NCI-H774 (cell line): ENCODE measurements at places on chromosomes 12 and 14.

DNA sequence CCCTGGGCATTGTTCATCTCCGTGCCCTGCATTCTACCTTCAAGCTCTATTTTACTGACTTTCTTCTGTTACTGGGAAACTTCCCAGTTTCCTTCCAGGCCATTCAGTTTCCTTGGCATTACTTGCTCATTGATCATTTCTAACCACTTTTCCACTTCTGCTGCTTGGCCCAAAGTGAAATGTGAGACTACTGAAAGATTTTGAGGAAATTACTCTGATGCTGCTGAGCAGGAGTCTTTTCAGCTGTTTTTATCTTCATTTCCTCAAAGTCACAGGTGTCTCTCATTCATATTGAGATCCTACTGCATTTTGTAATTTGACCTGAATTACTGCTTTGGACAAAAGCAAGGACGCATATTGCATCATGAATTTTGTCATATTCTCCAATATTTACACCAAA lies 26.4 kb upstream of the DBX2 start:
- no peak for DNase-seq

GRCh38 chr12:49787672-49788071 lies 40.5 kb downstream of the NCKAP5L start:
- no peak for DNase-seq

DNA sequence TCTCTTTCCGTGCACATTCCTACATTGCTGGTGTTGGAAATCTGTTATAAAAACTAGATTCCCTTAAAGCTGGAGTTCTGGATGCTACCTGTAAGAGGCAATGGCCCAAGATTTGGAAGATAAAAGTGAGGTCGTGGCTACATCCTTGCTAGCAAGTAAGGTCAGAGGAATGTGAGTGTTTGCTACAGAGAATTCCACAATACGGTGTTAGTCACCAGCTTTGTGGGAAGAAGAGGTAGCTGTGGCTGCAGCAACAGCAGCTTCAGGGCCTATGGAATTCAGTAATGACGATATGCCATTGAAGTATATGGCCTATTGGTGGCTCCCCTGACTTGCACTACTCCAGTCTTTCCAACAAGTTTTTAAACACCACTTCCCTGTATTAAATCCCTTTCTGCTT lies 227.7 kb upstream of the TMEM260 start:
- DNase-seq: no peak

DNA sequence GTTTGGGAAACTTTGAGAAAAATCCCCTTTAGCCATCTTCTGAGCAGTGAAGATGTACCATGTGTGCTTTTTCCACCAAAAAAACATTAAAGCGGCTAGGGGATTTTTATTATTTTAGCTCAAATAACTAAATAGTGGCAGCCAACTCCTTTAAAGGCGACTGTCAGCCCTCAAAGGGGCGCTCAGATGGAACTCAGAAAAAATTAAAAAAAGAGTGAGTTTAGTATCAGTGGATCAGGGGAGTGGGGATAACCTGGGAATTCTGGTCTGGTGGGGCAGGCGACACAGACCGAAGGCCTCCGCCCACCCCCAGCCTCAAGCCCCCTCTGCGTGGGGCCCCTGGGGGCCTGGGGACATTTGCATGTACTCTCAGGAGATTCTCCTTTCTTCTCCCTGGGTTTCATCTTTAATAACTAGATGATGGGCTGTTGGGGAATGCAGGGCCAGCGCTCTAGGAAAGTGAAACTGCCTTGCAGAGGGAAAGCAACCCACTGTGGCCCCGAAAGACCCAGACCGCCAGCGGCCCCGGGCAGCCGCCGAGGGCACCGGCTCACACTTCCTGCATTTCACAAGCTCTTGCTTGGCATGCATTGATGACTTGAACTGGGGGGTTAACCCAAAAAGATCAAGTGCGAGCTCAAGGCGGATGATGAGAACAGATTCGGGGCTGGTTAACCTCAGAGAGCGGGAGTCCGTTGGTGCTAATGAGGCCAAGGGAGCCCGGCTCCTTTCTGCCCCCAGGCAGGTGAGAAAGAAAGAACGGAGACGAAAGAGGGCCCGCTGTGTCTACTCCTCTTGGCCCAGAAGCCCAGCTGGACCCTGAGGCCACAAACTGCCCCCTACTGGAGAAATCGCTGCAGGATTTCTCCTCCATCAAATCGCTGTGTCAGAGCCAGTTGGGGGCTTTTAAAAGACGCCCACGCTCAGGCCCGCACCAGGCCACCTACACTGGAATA lies 7.3 kb upstream of the BATF start:
- DNase-seq: no peak

DNA sequence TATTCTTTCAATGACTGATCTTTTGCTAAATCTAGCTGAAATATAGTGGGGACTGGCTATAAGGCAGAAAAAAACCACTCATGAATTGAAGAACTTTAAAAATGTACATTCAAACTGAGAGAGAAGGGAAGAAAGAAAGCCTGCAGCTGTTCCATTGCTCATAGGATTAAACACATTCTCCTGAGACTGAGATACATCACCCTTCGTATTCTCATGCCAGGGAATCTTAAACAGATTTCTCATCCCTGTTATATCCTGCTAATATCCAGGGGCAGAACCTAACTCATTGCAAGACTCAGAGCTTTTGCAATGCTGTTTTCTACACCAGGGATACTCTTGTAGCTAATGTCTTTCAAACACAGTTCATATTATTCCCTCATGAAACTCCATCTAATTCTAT lies 67.2 kb upstream of the ACSS3 start:
- no peak for DNase-seq

DNA sequence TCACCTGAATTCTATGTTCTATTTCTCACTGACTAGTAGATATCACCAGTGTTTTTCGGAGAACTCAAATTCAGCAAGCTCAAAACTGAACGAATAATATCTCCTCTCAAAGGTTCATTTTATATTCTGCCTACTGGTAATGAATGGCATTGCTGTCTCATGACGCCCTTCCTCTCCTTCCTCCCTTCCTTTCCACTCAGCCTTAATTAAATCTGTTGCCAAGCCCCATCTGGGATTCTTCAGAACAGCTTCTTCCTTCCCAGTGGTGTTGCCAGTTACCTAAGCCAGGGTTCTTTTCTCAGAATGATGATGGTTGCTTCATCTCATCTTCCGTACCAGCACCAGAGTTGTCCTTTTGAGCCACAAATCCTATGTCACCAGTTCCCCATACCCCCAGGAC lies 143.2 kb downstream of the SYNE2 start:
- DNase-seq: no peak
